ENCODE measurements at places on chromosomes 11 and 22. TPM values are rescaled to one million over a fixed set of nuclear protein-coding genes. Genes with fewer than 3 reads are reported as not detected.
A peak's percentile ranks its signal among the peaks of the same experiment; 100 is the strongest.

MUC5B gene
- under 0.01 TPM for polyA plus RNA-seq

DGCR6 gene
- polyA plus RNA-seq: 0.19 TPM

FAM227A gene
- polyA plus RNA-seq: 0.23 TPM

KDM4E gene
- not detected for polyA plus RNA-seq

DNA sequence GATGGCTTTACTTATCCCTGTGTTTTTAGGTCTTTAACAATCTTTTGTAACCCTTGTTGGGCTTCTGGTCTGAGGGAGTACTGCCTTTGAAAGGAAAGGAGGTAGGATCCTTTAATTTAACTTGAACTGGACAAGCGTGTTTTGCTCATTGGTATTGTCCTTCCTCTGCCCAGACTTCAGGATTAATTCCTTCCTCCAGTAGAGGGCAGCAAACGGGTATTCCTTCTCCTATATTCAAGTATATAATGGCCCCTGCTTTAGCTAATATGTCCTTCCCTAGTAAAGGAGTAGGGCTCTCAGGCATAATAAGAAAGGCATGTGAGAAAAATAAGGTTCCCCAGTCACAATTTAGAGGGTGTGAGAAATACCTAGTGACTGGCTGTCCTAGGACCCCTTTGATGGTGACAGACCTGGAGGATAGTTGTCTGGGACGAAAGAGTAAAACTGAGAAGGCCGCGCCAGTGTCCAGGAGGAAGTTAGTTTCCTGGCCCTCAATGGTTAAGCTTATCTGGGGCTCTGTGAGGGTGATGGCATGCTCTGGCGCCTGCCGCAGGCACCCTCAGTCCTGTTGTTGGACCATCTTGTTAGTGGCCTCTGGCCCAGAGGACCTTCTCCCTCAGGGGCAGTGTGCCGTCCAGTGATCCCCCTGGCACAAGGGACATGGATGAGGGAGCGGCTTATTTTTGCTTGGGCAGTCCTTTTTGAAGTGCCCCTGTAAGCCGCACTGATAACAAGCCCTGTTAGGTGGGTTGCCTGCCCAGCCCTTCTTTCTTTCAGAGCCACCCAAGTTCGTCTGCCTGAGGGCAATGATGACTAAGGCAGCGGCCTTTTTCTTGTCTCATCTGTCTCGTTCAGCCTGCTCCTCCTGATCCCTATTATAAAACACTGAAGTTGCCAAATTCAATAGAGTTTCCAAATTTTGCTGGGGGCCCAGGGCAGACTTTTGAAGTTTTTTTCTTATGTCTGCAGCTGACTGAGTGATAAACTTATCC lies 51.8 kb downstream of the C11orf71 start:
- H3K27ac ChIP-seq: no peak overlapping the region
- peak; percentile 81 for DNase-seq

DNA sequence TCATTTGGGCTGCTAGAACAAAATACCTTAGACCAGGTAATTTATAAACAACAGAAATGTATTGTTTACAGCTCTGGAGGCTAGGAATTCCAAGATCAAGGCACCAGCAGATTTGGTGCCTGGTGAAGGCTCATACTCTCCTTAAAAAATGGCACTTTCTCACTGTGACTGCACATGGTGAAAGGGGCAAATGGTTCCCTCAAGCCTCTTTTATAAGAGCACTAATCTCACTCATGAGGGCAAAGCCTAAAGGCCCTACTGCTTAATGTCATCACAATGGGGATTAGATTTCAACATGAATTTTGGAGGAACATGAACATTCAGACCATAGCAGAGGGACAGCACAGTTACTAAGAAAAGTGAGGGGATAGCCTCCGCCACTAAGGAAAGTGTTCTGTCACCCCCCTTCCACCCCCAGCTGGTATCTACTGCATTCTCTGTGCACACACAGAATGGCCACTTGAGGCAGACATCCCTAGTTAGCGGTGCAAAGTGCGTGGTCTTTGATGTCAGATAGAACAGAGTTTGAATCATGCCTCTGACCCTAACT lies 47.2 kb upstream of the CEP295 start:
- H3K27ac ChIP-seq: no peak overlapping the region
- H3K4me3 ChIP-seq: no peak overlapping the region
- DNase-seq: no peak

DNA sequence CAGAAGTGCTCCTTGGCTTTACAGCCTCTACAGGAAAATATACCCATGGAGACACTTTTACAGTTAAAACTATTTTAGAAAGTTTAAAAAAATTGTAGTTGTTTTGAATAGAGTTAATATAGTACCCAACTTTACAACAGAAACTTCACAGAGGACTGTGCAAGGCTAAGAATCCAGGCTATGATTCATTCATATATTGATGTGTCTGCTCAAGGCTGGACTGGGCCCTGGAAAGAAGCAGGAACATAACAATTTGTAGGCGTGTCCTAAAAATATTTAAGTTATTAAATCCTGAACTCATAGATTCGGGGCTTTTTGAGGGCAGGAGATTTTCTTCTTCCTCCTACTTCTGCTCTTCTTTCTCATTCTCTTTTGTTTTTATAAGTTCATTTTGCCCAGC lies 291.5 kb upstream of the CCDC179 start:
- H3K4me3 ChIP-seq: no peak overlapping the region
- no peaks in the 10 kb centered on the region for H3K27me3 ChIP-seq
- H3K4me1 ChIP-seq: no peaks in the 10 kb centered on the region
- no peaks in the 10 kb centered on the region for H3K36me3 ChIP-seq

DNA sequence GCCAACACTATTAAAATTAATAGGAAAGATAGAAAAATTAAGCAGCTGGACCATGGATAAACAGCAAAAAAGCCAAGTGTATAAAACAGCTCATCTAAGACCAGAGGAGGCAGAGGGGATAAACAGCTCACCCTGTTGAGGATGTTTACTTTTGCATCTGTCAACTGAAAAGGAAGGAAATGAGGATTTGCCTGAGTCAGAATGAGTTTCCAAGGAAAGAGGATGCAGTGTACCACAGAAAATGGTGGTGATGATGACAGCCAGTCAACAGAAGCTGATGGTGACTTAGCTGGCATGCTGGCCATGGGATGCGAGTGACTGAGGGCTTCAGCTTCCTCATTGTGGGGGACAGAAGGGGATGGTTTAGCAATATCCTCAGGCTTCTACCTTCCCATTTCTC lies 183.5 kb downstream of the KIRREL3 start:
- H3K27me3 ChIP-seq: no peaks in the 10 kb centered on the region
- no peak overlapping the region for H3K4me3 ChIP-seq
- DNase-seq: no peak
- H3K36me3 ChIP-seq: no peaks in the 10 kb centered on the region
- H3K27ac ChIP-seq: no peak overlapping the region
- H3K4me1 ChIP-seq: no peaks in the 10 kb centered on the region

DNA sequence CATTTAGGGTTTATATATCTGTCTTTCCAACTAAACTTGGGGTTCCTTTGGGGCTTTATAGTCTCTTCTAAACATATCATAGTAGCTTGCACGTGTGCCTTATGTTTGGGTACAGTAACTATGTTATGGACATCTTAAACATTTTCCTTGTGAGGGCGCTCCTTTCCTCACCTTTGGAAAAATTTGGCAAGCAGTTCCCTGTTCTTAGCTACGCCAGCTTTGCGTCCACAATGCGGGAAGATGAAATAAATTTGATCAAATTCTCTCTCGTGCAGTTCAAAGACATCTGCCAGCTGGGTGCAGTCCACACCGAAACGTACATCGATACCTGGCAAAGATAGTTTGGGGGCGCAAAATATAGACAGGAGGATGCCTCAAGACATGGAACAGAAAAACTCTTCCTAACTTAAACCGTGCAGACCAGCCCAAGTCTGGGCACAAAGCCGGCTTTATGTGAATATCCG lies 548 bp downstream of the FDXACB1 start:
- peak overlapping the region; percentile 85 for H3K27ac ChIP-seq
- H3K4me3 ChIP-seq: peak overlapping the region; percentile 59
- H3K36me3 ChIP-seq: peaks cover 2% of the 10 kb centered on the region
- no peak for DNase-seq
- H3K27me3 ChIP-seq: no peaks in the 10 kb centered on the region
- peaks cover 6% of the 10 kb centered on the region for H3K4me1 ChIP-seq

GRCh38 chr22:29331213-29331612 lies 15.7 kb upstream of the RASL10A start:
- DNase-seq: no peak
- no peaks in the 10 kb centered on the region for H3K27me3 ChIP-seq
- peaks cover 10% of the 10 kb centered on the region for H3K4me1 ChIP-seq
- no peak overlapping the region for H3K27ac ChIP-seq

DNA sequence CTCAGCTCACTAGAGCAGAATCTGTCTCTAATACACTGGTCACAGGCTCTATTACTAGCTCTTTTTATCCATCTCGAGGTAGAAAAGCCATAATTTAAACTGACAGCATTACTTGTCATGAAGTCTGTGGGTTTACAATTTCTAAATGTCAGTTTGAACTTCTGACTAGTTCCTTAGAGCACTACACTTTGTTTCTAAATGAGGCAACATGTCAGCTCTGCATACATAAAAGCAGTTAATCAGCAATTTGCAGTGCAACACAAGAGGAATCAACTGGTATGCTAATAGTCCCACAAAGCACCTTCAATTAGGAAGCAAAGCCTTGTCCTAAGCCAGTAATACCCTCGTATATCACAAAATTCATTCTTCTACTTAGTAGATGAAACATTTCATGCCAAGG lies 321.3 kb downstream of the TTC28 start:
- H3K4me3 ChIP-seq: no peak overlapping the region
- no peak for DNase-seq
- no peaks in the 10 kb centered on the region for H3K27me3 ChIP-seq
- H3K36me3 ChIP-seq: no peaks in the 10 kb centered on the region
- H3K4me1 ChIP-seq: no peaks in the 10 kb centered on the region
- H3K27ac ChIP-seq: no peak overlapping the region

GRCh38 chr11:2383852-2384804 lies 7.0 kb downstream of the CD81 start:
- peaks cover 6% of the 10 kb centered on the region for H3K36me3 ChIP-seq
- peak overlapping the region; percentile 95 for H3K27ac ChIP-seq
- H3K4me3 ChIP-seq: peak overlapping the region; percentile 13
- peaks cover 100% of the 10 kb centered on the region for H3K4me1 ChIP-seq
- no peak for DNase-seq
- no peaks in the 10 kb centered on the region for H3K27me3 ChIP-seq

- H3K36me3 ChIP-seq: no peaks in the 10 kb centered on the region
- no peak for DNase-seq
- H3K4me1 ChIP-seq: no peaks in the 10 kb centered on the region
- no peak overlapping the region for H3K4me3 ChIP-seq
- no peak overlapping the region for H3K27ac ChIP-seq
- peaks cover 27% of the 10 kb centered on the region for H3K27me3 ChIP-seq
Measured at GRCh38 chr11:73956876-73957653, 6.2 kb downstream of the DNAJB13 start.

GRCh38 chr11:61004180-61004611 lies 32.7 kb downstream of the CD6 start:
- no peak overlapping the region for H3K27ac ChIP-seq
- H3K36me3 ChIP-seq: no peaks in the 10 kb centered on the region
- no peaks in the 10 kb centered on the region for H3K27me3 ChIP-seq
- no peak overlapping the region for H3K4me3 ChIP-seq
- peak; percentile 90 for DNase-seq

DNA sequence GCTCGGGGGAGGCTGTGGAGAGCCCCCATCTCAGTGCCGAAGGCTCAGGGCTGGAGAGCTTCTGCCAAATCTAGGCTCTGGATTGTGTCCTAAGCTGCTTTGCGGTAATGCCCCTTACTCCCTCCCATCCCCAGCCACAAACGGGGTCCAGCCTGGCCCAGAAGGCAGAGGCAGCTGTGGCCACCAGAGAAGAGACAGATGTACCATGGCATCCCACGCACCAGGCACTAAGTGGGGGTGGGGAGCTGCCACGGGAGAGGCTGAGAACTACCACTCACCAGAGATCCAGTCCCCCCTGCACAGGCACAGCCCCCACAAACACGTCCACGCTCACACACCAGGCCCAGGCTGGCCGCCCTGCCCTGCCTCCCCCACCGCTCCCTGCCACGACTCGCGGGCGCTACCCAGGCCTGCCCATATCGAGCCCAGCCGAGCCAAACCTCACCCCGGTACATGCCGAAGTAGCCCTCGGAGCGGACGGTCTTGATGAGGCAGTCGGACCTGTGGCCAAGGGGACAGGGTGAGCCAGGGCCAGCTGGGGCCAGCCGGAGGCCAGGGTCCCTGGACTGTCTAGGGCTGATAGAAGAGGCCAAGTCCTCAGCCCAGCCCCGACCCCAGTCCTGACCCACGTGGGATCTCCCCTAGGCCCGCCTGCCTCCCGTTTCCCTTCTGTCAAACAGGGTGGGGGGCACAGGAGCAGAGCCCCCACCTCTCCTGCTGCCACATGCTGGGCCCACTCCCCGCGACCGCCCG lies 3.9 kb downstream of the SLC25A22 start:
- H3K4me3 ChIP-seq: peak overlapping the region; percentile 96
- no peak for DNase-seq
- H3K36me3 ChIP-seq: peaks cover 40% of the 10 kb centered on the region
- peaks cover 22% of the 10 kb centered on the region for H3K27me3 ChIP-seq
- peaks cover 43% of the 10 kb centered on the region for H3K4me1 ChIP-seq

GRCh38 chr11:122755409-122755808 lies 82.9 kb upstream of the CRTAM start:
- DNase-seq: peak; percentile 37
- H3K27ac ChIP-seq: no peak overlapping the region
- H3K36me3 ChIP-seq: no peaks in the 10 kb centered on the region
- H3K27me3 ChIP-seq: no peaks in the 10 kb centered on the region
- no peaks in the 10 kb centered on the region for H3K4me1 ChIP-seq

DNA sequence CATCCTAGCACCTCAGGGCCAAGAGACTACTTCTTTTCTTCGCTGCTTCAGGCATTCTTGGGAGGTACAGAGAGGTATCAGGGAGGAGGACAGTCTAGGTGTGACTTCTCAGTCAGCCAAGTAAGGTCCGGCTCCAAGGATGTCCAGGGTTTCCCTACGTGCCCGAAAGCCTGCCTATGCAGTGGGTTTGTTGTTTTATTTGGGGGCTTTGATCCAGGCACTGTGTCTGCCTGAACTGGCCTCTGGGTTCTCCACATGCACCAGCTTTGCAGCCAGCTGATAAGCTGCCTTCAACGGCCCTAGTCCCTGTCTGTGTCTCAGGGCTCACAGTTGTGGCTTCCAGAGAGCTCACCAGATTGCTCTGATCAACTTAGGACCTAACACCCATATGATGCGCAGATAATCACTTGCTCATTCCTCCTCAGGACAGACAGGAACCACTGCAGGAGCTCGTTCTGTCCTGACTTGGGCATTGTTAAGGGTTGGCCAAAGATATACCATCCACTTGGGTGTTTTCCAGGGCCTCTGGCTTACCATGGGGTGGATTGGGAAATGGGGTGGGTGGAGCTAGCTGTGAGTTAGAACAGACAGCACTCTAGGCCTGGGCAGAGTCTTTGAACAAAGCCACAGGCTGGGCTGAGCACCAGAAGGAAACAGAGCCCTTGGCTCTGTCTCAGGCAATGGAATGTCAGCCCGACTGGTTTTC lies 45.5 kb upstream of the CRYBB3 start:
- peaks cover 25% of the 10 kb centered on the region for H3K4me1 ChIP-seq
- peak; percentile 89 for DNase-seq
- H3K27ac ChIP-seq: peak overlapping the region; percentile 70
- H3K4me3 ChIP-seq: no peak overlapping the region
- H3K36me3 ChIP-seq: no peaks in the 10 kb centered on the region
- H3K27me3 ChIP-seq: no peaks in the 10 kb centered on the region

- no peaks in the 10 kb centered on the region for H3K36me3 ChIP-seq
- no peak overlapping the region for H3K27ac ChIP-seq
- H3K4me1 ChIP-seq: peaks cover 12% of the 10 kb centered on the region
- H3K27me3 ChIP-seq: no peaks in the 10 kb centered on the region
- no peak for DNase-seq
- no peak overlapping the region for H3K4me3 ChIP-seq
Measured at GRCh38 chr11:112129656-112130055, 34.2 kb downstream of the IL18 start.

GRCh38 chr22:18119409-18120110 lies 9.0 kb downstream of the TUBA8 start:
- no peaks in the 10 kb centered on the region for H3K4me1 ChIP-seq
- H3K27ac ChIP-seq: no peak overlapping the region

Data from stomach (tissue), 19 donors.